ENCODE measurements at places on chromosomes 3 and 15. TPM values are rescaled to one million over a fixed set of nuclear protein-coding genes. Genes with fewer than 3 reads are reported as not detected.

DNA sequence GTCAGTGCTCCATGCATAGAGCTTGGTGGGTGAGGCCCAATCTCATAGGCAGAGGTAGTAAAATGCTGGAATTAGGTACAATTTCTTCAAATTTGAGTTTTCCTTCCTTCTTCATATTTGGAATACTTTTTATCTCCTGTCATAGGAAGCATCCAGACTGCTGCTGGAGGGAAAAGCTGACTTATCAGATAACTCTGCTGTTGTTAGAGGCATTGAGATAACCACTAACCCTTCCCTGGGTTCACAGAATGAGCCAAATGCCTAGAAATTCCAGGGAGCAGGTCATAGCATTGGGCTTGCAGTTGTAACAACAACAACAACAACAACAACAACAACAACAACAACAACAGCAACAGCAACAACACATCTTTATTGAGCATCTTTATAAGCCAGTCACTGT lies 332.7 kb downstream of the PDCD6IP start:
- no peak for DNase-seq

- no peak for DNase-seq
These were observed 285.1 kb upstream of the CCDC54 start for GRCh38 chr3:107092121-107092520.

DNA sequence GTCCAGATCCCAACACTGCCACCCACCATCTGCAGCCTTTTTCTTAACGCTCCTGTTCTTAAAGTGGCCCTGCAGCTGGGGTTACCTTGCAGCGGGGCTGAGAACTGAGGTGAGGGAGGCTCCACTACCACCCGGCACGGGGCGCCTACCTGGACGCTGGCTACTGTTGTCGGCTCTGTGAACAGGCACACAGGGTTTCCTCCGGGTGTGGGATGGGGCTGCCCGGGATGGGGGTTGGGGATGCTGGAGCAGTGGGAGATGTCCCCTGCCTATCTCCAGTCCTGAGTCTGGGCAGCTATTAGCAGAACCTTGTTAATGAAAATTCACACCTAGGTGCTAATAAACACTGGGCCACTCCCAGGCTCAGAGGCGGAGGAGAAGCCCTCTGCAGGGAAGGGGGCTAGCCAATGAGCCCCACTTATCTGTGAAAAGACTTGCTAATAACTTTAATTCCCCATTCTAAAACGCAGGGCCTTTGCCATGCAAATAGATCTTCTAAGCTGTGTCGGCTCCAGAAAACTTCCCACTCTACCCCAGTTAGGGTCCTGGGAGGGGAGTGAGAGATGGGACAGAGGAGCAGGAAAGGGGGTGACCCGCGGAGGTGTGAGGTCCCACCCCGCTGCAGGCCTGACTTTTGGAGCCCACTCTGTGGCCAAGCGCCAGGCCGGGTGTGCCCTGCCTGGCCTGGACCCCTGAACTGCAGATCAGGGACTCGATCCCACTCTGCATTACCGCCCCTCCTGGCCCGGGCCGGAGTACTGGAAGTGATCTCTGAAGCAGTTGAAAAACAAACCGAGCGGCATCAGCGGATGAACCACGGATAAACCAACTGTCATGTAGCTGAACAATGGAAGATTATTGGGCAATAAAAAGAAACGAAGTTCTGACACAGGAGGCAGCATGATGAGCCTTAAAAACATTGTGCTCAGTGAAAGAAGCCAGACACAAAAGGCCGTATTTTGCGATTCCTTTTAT lies 3.1 kb downstream of the MESP1 start:
- DNase-seq, result no peak

- no peak for DNase-seq
These were observed 56.4 kb downstream of the NCEH1 start for GRCh38 chr3:172654470-172654869.

- no peak for DNase-seq
These were observed 3.1 kb upstream of the FMN1 start for GRCh38 chr15:33197636-33198035.

DNA sequence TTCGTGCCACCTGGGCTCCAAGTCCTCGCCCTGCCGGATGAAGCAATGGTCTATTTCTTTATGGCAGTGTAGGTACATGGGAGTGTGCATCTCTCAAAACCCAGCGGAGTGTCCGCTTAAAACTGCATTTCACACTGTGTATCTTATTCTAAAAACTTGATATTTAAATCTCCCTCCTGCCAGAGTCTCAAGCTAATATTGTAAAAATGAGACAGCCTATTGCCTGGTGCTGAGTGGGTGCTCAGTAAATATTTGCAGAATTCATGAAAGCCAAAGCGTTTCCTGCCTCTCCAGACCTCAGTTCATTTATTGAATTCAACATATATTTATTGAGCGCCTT lies 330 bp upstream of the TBC1D2B start:
- no peak for DNase-seq

GRCh38 chr3:18337231-18337630 lies 87.9 kb downstream of the SATB1 start:
- no peak for DNase-seq

Gene FETUB
- not detected for total RNA-seq

Gene RBPMS2
- total RNA-seq, result 0.12 TPM

Gene HYKK
- 2.7 TPM for total RNA-seq

Gene IL5RA
- 0.15 TPM for total RNA-seq
